Activated CD4-positive, alpha-beta T cell treated with anti-CD3 and anti-CD28 coated beads, Interleukin-2, amount 50 U/mL, for 4 hours (primary cell): ENCODE measurements at places on chromosomes 1 and 21.

- DNase-seq: no peak
These were observed 2.6 kb upstream of the RAB7B start for GRCh38 chr1:206005778-206006180.

DNA sequence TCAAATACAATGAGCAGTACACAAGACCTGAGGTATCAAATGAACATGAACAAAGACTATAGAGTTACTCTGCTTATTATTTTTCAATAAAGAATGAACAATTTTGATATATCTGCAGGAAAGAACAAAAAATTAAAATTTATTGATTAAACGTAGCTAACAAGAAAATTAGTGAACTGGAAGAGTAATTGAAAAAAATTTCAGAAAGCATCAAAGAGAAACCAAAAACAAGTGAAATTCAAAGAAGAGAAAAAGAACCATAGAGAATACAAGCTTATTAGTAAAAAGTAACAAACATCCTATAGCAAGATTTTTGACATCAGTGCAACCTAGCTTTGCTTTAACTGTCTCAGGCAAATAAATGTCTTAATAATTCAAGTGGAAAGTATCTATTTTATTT, 106.6 kb downstream of the LRRIQ3 start:
- DNase-seq: no peak

- no peak for DNase-seq
These were observed 92.0 kb upstream of the S1PR1 start for GRCh38 chr1:101144671-101145448.

GRCh38 chr1:115280064-115280463, 58.0 kb downstream of the NGF start:
- no peak for DNase-seq

- DNase-seq: no peak
These were observed 119.8 kb upstream of the BACE2 start for GRCh38 chr21:41048145-41048544.

GRCh38 chr1:165408518-165408917, 36.4 kb downstream of the RXRG start:
- DNase-seq: no peak

DNA sequence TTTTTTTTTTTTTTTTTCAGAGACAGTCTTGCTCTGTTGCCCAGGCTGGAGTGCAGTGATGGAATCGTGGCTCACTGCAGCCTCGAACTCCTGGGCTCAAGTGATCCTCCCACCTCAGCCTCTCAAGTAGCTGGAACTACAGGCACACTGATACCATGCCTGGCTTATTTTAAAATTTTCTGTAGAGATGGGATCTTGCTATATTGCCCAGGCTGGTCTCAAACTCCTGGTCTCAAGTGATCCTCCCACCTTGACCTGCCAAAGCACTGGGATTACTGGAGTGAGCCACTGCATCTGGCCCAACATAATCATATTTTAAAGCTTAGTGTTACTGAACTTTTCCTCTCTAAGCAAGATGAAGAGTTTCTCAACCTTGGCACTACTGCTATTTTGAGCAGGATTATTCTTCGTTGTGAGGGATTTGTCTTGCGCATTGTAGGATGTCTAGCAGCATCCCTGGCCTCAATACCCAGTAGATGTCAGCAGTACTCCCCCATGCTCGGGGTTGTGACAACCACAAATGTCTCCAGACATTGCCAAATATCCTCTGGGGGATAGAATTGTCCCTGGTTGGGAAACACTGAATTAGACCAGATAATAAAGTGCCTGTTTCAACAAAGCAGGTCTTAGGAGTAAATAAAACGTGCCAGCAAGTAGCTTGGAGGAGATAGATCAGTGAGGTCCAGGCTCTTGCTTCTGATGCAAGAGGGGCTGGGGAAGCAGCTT, 15.1 kb upstream of the THRAP3 start:
- no peak for DNase-seq

DNA sequence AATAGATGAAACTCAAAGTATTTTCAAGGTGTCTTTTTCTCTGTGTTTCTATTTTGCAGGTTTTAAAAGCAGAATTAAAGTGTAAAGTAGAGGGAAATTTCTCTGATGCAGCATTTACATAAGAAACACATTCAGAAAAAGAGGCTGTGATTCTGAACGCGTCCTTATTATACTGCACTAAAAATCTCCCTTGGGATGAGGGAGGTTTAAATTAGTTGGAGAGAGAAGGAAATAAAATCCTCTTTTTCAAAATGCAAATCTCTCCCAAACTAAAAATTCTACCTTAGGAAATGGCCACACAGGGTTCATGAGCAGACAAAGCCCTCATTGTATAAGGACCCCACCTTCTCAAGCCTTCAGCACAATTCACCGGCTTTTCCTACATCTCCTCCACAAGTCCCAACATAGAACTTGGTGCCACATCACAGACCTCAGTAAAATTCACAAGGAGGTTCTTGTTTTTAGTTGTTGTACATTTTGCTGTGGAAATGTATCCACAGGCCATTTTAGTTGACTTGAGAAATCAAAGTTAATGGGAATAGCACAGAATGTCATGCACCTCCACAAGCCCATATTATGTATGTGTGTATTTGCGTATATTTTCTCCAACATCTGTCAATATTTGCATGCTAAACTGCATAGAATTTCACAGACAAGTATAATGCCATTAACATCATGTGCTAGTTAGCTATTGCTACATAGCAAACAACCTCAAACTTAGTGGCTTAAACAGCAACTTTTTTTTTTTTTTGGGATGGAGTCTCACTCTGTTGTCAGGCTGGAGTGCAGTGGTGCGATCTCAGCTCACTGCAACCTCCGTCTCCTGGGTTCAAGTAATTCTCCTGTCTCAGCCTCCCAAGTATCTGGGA, 59.8 kb downstream of the MAB21L3 start:
- DNase-seq: no peak

DNA sequence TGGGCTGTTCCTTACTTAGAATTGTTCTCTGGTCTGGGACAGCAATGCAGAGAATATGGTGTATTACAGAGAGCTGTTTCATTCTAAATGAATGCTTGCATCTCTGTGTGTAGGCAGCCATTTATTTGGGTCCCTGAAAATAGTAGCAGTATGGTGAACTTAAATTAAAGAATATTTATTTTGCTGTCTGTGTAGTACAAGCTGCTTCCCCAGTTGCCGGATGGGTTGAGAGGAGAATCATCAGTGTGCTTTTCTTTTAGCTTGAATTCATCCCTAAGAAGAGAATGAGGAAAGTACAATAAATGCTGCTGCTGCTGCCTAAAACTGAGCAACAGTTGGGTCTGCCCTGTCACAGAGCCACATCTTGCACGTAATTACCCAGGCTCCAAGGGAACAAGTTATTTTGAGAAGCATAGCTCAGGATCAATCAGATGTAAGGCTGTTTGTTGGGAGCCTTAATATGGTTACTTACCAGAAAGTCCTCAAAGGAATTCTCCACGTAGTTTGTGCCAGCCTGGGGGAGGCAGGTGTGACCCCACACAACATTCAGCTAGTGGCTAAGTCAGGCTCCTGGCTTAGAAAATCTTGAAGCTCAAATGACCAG, 16.6 kb downstream of the ACTN2 start:
- DNase-seq: no peak

- DNase-seq: no peak
These were observed 74.7 kb upstream of the OLFM3 start for GRCh38 chr1:102071451-102071850.
